ENCODE measurements at places on chromosomes 7 and 10.

DNA sequence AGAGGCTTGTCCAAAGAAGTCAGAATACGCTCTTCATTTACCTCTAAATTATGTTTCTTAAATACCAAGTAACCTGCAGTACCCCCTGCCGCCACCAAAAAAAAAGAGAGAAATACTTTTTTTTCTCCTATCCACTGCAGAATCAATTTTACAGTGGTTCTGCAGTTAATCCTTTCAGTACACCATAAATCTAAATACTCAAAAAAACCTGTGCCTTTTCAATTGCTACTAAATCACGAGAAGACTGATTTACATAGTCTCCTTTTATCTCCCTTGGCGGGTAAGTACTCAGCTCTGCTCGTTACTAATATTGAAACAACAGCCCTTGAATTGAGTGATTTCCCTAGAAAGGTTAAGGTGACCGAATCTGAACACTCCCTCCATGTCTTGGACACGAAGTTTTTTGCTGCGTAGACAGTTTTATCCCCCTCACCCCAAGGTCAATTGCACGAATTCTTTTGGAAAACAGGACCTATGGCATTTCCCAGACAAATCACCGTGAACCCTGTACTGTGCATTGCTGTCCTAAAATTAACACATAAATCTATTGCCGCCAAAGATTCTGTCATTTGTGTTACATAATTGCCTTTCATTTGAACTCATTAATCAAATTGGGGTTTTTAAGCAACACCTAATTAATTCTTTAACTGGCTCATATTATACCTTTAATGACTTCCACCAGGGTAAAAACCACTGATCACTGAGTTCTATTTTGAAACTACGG is 512 bp upstream of the VIM start:
- peak; percentile 63 for DNase-seq

DNA sequence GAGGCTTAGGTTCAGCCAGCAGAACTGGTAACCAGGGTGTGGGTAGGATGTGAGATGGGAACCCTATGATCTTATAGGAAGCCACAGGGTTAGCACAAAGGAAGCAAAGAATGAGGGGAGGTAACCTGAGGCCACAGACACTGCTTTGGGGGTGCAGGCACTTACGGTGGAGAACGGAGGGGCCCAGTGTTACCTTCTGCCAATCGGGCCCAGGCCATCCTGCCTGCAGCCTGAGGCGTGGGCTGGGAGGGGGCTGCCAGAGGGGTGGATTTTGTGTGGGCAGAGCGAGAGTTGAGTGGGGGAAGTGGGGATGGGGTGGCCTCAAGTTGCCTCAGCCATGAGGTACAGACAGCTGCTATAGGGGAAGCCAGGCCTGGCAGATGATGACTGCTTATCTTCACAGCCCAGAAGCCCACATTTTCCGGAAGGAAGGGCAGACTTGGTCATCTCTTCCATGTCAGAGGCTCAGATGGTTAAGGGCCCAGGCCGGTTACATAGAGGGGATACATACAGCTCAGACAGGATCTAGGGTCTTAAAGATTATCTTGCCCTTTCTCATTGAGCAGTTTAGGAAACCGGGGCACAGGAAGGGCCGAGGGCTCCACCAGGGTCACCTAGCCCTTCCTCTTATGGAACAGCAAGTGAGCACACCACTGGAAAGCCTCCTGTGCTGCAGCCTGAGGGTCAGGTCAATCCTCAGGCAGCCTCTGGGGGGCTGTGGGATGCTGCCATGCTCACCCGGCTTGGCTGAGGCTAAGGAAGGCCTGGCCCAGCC is 24.4 kb upstream of the VSIR start:
- DNase-seq, result peak; percentile 77

DNA sequence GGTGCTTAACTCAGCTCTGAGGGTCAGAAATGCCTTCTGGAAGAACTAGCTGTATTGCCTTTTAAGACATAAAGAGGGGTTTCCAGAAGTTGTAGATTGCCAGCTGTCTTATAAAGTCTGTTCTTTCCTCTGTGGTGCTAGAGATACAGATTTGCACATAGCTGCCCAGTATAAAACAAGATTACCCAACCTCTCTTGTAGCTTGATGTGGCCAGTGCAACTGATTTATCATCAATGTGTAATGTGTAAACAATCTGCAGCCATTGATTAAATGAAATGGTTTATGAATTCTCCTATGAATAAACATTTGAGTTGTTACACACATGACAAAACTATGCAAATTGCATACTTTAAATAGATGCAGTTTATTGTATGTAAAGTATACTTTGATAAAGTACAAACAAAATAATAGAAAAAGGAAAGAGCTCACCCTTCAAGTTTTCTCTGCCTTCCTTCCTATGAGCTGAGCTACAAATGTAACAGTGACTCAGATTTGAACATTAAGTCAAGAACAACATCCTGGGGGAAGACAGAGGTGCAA is 195.2 kb downstream of the TMEM26 start:
- no peak for DNase-seq

DNA sequence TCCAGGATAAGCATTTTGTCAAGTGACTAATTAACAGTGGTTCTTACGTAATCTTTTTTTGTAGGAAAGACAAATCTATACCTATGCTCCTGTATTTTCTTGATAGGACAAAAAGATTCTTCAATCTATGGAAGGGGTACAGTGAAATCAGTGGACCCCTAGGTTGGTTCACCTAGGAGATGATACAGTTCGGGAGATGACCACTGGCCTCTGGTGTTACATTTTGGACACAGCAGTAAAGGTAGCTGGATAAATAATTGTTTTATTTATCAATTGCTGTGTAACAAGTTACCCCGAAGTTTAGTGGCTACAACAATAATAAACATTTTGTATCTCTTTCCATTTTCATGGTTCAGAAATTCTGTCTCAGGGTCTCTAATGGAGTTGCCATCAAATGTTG is 288.2 kb upstream of the MAGI2 start:
- no peak for DNase-seq

DNA sequence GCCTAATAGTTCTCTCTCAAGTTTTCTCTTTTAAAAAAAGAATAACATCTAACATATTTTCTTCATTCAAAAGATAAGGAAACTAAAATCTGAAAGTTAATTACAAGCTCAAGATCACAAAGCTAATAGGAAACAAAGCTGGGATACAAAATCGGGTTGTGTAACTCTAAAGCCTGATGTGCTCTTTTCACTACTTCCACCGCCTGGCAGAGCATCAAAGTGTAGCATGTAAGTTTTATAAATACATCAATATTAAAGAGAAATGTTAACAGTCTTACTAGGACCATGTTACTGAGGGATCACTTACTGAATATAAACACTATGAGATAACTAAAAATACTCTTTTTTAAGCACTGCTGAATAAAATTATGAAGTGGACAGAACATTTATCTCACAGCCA is 97.2 kb downstream of the KMT2C start:
- no peak for DNase-seq

DNA sequence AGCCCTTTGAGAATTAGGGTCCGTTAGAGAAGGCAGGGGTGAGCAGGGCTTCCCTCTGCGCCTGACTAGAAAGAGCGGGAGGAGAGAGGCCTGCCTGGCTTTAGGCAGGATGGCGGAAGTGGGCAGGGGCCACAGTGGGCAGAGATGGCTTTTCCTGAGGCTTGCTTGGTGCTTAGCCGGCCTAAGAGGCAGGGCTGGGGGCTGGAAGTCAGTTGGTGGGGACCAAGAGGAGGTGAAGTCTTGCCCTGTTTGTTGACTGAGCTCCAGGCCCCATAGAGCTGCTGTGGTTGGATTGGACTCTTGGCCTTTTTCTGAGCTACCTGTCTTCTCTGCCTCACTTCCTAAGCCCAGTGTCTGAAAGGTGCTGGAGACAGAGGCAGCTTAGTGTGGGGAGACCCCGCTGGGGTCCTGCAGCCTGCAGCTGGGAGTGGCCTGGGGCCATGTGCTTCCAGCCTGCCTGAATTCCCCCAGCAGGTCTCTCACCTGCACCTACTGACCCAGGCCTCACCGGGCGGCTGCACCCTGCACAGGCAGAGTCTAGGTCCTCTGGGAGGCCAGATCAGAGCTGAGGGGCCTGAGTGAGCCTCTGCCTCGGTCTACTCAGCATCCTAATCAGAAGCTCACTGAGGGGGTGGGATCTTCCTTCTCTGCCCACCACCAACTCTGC is 4.8 kb downstream of the FAM241B start:
- DNase-seq, result no peak

GRCh38 chr7:36970551-36971514 is 246.5 kb upstream of the AOAH start:
- DNase-seq, result no peak

DNA sequence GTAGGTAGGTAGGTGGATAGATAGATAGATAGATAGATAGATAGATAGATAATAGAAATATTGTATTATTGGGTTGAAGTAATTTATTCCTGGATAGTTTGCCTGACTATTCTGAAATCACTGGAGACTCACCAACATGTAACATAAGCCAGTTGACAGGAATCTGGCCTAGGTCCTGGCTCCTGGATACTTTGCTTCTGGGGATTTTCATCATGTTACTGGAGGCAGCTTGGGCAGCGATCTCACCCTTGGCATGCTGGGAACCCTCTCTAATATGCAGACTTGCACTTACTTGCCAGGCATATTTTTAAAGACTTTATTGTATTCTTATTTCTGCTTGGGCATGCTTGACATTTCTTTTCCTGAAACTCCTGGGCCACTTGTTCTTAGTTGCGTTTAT is 709.1 kb upstream of the FZD8 start:
- no peak for DNase-seq

DNA sequence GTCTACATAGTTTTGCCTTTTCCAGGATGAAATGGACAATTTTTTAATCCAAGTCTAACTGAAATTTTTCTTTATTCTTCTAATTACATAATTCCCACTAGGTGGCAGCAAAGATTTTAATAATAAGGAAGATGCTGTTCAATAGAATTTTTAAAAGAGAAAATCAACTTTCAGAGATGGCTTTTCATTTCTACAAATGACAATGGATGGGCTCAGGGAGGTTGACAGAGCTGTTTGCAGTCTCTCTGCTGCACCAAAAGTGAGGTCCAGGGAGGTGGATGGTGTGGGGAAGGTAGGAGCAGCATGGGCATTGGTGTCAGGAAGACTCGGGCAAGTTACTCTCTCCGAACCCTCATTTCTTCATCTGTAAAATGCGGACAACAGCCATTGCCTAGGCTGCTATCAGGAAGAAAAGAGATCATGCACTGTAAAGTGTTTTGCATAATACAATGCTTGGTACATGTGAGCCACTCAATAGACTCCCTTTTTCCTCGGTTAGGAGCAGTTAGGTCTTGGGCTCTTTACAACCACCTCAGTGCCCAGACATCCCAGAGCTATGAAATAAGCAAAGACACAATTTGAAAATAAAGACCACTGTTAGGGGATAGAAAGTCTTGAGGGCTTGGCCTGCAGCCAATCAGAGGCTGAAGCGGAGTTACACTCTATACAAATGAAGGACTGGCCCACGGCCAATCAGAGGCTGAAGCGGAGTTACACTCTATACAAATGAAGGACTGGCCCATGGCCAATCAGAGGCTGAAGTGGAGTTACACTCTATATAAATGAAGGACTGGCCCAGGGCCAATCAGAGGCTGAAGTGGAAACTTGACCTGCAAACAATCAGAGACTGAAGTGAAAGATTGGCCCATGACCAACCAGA is 107.1 kb downstream of the ABLIM1 start:
- no peak for DNase-seq

DNA sequence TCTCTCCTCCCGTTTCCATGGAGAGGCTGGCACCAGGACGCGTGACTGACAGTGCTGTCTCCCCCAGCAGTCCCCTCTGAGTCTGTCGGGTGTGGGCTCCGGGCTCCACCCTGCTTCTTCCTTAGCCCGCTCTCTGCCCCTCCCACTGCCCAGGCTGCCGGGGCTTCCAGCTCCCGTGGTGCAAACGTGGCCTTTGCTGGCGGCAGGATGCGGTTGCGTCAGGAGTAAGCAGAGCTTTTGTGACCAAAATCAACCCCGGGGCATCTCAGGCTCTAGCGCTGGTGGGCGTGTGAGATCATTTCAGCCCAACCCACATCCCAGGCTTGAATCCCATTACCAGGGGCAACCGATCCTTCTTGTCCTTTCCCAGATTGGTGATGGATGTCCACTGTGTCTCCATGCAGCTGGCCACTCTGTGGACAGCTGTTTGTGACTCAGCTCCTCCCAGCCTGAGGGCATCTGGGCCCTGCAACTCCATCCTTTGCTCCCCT is 28.2 kb downstream of the PTPRE start:
- DNase-seq, result no peak

DNA sequence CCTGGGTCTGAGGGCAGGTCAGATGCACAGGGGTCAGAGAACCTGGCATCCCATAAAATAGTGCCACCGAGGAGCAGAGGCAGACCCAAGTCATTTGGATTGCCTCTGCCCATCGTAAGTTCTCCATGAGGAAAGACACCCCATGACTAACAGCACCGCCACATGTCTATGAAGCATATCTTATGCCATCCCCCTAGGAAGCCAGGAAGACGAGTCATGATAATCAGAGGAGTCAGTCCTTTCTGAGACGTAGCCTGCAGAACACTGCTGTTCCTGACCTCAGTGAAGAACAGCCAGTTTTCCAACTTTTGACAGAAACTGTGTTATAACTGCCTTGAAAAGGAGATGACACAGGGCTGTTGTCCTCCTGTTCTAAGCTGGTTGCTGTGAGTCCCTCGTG is 51.2 kb downstream of the INSYN2A start:
- DNase-seq, result peak; percentile 16

All from inflammatory macrophage (primary cell).